Hematopoietic multipotent progenitor cell (in vitro differentiated cells): ENCODE measurements at places on chromosomes 2 and 18. TPM values are rescaled to one million over a fixed set of nuclear protein-coding genes. Genes with fewer than 3 reads are reported as not detected.

GRCh38 chr2:237171881-237172280 lies 86.2 kb downstream of the COPS8 start:
- no peak for DNase-seq

GRCh38 chr2:43179942-43180341 lies 46.5 kb downstream of the ZFP36L2 start:
- no peak for DNase-seq

DNA sequence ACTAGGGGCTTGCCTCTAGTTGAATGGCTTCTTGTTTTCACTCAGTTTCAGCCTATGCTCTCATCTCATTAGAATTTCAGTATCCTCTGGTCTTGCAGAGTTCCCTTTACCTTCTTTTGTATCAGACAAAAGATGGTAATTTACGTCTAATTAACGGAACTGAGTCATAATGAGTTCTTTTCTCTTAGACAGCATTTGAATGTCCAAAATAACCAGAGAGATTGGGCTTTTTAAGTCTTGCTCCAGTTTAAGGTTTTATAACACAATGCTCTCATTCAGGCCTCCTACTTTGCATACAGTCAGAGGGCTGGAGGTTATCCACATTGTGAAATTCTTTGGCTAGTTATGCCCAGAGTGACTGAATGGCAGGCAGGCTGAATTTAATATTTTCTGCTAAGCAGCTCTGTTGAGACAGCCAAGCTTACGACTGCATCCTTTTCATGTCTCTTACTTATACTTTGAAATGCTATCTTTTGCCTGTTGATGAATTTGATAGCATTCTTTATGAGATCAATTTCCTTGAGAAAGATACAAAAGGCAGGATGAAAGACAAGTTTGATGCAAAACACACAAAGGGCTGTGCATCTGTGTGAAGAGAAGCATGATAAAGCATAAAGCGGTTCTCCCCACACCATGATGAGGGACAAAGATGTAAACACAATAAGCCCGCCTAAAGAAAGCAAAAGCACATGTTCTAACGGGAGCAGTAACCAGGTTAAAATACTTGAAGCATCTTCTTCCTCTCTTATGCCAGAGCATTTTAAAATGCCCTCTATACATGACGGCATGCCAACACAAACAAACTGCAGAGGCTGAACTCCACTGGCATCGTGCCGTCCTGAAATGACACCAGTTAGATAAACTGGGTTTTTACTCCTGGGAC lies 90.0 kb downstream of the CDH2 start:
- DNase-seq: no peak

The DQX1 gene
- total RNA-seq: under 0.01 TPM

The C1GALT1C1L gene
- 0.27 TPM for total RNA-seq

DNA sequence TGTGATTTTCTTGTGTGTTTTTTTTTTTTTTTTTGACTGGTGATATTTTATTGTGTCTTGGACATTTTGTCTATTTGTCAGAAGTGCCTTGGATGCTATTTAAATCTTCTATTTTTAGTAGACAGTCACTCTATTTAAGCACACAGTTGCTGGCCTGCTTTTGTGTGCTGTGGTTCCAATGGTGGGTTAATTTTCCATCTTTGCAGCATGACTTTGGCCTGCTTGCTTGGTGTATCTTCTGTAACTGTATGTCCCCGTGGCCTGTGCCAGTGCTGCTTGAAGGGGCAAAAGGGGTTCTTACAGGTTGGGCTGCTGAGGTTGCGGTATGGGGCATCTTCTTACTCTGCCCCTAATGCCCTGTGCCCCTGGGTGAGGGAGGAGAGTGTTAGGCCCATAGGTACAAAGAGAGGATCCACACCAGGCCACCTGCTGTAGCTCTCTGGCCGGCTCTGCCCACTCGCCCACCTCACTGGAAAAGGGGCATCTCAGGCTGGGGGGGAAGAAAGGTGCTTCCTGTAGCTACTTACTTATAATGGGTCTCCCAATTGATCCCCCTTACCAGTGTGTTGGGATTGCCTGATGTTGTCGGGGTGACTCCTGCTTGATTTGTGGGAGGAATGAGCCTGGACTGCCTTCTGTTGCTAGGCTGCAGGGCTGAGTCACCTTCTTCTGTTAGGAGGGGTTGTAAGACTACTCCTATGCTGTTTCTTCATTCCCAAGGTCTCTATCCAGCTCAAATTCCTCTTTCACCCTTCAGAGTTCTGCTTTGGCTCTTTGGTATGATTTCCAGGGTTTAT lies 490.0 kb upstream of the HS6ST1 start:
- DNase-seq: no peak

The PHLPP1 gene
- 19.1 TPM for total RNA-seq

The GALNT13 gene
- under 0.01 TPM for total RNA-seq

DNA sequence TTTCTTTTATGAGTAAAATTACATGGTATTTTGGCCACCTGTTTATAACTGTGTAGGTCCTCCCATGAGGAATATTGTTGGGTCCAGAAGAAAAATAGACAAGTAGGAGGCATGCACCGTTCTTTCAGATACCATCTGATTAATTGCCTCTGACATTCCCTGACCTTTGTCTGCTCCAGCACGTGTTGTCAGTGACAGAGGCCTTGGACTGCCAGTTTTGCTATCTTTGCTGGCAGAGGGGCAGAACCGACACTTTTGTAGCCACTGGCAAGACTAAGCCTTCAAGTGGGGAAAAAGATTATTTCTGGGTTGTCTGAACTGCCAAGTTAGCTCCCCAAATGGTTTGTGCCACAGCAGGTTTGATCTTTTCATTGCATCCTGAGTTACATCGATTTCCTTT lies 276.9 kb downstream of the CAMKMT start:
- no peak for DNase-seq

DNA sequence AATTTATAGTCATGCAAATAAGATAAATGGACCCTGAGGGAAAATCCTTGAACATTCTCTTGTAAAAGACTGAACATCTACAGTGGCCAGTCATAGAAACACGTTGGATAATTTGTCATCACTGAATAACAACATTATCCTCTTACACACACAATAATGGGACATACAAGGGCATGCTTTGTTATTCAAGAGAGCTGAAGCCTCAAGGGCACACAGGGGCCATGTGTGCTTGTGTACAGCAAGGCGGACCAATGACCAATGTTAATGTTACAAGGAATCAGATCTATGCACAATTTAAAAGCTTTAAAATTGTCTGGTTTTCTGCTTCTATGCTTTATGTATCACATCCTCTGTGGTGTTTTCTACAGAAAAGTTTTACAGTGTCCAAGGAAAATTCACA lies 23.7 kb downstream of the COL6A3 start:
- no peak for DNase-seq

DNA sequence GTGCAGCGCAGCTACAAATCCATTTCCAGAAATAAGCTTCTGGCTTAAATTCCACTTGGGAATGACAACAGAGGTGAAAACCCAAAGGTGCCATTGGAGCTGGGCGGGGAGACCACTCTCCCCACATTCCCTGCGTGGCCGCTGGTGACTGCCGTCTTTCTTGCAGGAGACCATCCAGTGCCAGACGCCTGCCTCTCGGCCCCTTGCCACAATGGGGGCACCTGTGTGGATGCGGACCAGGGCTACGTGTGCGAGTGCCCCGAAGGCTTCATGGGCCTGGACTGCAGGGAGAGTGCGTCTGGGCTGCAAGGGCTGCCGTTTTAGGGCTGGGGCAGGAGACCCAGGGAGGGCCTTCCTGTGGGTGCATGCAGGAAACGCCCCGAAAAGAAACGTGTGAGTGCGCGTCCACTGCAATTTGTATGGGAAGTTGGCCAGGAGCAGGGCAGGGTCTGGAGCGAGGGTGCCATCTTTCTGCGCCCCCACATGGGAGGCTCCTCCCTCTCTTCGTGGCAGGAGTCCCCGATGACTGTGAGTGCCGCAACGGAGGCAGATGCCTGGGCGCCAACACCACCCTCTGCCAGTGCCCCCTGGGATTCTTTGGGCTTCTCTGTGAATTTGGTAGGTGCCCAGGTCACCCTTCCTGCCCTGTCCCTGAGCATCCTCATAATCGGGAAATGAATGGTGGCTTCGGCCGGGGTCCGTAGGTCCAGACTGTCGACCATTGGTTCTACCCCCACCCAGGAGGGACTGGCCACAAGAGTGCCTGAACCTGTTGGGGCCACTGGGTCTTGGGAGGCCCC lies 49.9 kb downstream of the SNED1 start:
- no peak for DNase-seq

GRCh38 chr2:151544449-151544848 lies 134.7 kb downstream of the RIF1 start:
- no peak for DNase-seq

The ACMSD gene
- not detected for total RNA-seq

- DNase-seq: peak; percentile 40
Measured at GRCh38 chr18:3513481-3513880, 63.5 kb downstream of the TGIF1 start.

- no peak for DNase-seq
Measured at GRCh38 chr2:159050426-159050825, 82.0 kb downstream of the TANC1 start.

GRCh38 chr2:59589881-59590280 lies 963.6 kb downstream of the BCL11A start:
- no peak for DNase-seq

The SFT2D3 gene
- 10.8 TPM for total RNA-seq

- no peak for DNase-seq
Measured at GRCh38 chr18:59950215-59950944, 50.6 kb downstream of the PMAIP1 start.

DNA sequence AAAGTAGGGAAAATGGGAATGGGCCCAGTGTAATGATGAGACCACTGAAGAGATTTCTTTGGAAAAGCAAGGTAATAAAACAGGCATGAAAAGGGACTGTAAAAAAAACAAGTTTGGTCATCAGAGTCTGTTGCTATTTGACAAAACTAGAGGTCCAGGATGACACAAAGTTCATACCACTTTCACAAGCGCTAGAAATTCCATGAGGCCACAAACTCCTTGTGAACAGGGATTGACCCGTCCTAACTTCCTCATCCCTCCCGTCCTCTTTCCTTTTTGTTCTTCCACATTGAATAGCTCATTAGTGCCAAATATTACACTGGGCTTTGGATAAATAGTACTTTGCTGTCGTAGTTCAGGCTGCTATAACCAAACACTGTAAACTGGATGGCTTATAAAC lies 188.8 kb upstream of the EPC2 start:
- no peak for DNase-seq

DNA sequence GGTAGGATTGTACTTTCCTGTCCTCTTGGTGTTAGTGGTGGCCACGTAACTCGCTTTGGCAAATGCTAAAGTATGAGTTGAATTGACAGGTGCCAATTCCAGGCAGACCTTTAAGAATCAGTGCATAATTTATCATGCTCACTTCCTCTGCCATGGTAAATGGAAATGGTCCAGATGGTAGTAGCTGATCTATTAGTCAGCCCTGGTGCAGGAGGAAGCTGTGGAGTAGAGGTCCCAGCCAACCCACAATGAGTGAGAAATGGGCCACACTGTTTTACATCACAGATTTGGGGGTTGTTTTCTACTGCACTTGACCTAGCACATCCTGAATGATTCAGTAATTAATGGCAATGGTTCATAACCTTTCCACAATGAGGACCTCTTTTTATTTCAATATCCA lies 104.4 kb downstream of the RGPD3 start:
- no peak for DNase-seq

- no peak for DNase-seq
Measured at GRCh38 chr2:172922306-172922705, 153.3 kb upstream of the MAP3K20 start.

The RNF144A gene
- 35.0 TPM for total RNA-seq

The UPP2 gene
- not detected for total RNA-seq

DNA sequence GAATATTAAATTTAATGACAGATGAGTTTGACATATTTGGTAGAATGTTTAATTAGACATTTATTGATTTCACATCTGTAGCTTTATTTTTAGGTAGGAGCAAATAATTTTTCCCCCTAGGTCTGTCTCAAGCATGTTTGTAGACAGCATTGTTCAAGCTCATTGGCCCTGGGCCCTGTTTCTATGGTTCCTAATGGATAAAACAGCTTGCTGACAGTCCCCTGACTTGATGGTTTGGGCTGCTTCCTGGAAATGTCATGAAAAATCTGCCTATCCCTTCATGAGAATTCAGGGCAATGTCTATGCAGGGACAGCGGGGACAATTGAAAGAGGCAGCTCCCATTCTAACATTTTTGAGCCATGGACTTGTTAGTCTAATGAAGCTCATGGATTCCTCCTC lies 14.6 kb upstream of the MEP1B start:
- DNase-seq: no peak

The LOXHD1 gene
- under 0.01 TPM for total RNA-seq

- no peak for DNase-seq
Measured at GRCh38 chr2:204842661-204843485, 297.6 kb downstream of the PARD3B start.

DNA sequence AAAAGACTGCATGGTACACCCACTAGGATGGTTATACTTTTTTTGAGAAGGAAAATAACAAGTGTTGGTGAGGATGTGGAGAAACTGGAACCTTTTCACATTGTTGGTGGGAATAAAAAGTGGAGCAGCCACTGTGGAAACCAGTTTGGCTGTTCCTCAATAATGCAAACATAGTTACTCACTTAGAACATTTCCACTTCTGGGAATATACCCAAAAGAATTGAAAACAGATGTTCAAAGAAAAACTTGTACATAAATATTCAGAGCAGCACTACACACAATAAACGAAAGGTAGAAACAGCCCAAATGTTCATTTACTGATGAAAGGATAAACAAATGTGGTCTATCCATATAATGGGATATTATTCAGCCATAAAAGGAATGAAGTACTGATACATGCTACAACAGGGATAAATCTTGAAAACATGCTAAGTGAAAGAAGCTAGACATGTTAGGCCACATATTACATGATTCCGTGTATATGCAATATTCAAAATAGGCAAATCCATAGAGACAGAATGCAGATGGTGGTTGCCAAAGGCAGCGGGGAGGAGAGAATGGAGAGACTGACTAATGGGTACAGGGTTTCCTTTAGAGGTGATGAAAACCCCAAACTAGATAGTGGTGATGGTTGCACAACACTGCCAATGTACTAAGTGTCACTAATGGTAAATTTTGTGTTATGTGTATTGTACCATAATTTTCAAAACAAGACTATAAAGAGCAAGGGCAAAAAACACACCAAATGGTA lies 20.9 kb upstream of the LMAN1 start:
- DNase-seq: no peak

GRCh38 chr2:39118786-39119499 lies 1.9 kb downstream of the SOS1 start:
- no peak for DNase-seq

The CYP1B1 gene
- 2.7 TPM for total RNA-seq

The VIL1 gene
- total RNA-seq: under 0.01 TPM

DNA sequence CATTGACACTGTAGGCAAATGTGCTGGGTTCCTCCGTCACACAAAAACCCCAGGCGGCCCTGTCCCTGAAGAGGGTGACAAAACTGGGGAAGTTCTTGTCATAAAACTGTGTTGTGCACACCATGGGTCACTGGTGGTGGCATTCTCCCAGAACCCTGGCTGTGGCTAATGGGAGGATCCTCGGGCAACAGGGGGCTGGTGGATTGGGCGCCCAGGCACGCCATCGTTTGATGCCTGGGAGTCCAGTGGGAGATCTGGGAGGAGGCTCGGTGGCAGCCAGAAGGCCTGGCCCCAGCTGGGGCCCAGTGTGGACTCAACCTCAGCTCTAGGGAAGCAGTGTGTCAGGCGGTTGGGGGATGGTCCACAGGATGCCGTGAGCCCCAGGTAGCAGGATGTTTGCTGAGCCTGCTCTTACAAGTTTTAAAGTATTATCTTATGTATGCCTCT lies 140.7 kb downstream of the ACOXL start:
- DNase-seq: no peak

The DCDC2C gene
- not detected for total RNA-seq

GRCh38 chr18:67104700-67105284 lies 411.7 kb downstream of the DSEL start:
- peak; percentile 33 for DNase-seq
